CD4-positive, alpha-beta T cell treated with Interleukin-2 at 100 ng/mL for 4 hours (primary cell): ENCODE measurements at places on chromosomes 3 and 15.

DNA sequence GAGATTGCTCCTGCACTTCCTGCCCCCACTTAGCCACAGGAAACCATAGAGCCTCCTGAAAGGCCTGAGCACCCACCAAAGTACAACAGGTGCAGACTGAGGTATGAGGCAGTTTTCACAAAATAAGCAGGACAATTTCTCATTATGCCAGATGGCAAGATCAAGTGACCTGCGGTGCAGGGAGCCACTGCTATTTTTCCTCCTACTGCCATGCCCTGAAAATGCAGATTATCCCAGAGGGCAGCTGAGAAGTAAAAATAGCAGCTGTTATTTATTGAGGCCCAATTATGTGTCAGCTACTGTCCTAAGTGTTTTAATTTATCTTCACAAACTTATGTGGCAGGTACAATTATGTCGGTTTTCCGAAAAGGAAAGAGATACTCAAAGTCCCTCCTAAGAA, 209.5 kb upstream of the ST8SIA2 start:
- DNase-seq = no peak

GRCh38 chr15:86375733-86376280, 296.1 kb downstream of the AGBL1 start:
- DNase-seq = no peak

DNA sequence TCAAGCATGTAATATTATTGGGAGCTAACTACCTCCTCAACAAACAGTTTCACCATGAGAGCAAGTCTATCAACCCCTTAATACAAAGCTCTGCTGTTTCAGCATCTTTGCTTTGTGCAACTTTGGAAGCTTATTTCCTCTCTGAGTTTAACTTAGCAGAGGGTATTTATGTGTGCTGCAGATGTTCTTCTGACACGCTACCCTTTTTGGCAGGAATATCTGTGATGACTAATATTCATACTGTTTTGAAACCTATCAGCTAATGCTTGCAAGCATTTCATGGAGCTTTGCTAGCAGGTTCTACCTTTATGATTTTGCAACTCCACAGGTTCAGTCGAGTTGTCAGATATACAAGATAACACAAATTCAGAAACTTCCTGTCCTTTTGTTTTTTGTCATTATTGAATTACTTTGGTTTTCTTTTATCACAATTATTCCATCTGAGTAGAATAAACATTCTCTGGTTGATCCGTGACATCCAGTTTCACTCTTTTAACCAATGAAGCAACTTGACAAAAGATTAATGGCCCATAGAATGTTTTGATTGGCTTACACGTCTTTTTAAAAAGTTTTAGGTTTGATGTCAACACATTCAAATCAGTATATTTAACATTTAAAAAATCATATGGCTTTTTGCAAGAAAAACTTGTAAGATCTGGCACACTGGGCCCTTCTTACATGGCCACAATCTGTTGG, 1.7 kb upstream of the SLC9A9 start:
- peak; percentile 25 for DNase-seq

DNA sequence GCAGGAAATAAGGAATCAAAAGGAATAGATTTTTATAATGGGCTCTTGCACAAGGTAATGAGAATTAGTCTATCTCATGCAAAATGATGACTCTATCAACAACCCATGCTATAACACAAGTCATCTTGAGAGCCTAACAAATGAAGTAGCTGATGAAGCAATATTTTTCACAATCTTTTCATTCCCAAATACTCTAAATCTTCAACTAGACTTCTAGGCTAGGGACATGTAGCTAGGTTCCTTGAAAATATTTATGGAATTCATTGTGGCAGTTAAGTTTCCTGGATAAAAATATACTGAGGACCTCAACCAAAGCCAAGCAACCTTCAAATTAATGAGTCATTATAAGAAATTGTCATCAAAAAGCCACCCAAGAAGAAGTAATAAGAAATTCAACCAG, 55.4 kb downstream of the DCBLD2 start:
- no peak for DNase-seq

GRCh38 chr3:117603097-117603496, 893.5 kb downstream of the TUSC7 start:
- no peak for DNase-seq

DNA sequence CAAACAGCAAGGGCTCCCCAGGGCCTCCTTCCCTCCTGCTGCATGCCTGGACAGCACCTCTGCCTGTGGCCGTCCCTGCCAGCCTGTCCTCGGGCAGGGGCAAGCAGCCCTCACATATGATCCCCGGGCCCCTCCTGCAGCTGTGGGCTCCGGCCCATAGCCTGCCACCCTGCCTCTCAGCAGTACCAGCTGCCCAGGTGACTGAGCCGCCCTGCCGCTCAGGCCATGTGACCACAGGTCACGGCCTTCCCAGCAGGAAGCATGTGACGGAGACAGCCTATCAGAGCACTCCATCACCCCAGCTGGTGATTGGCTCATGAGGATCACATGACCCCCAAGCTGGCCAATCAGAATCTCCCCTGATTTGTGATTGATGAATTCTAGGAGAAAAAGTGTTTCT, 23.9 kb downstream of the ALDH1L1 start:
- DNase-seq = no peak

- DNase-seq = no peak
Measured at GRCh38 chr3:65702202-65702601, 336.5 kb downstream of the MAGI1 start.

- no peak for DNase-seq
Measured at GRCh38 chr15:81473177-81473576, 99.2 kb upstream of the TMC3 start.

DNA sequence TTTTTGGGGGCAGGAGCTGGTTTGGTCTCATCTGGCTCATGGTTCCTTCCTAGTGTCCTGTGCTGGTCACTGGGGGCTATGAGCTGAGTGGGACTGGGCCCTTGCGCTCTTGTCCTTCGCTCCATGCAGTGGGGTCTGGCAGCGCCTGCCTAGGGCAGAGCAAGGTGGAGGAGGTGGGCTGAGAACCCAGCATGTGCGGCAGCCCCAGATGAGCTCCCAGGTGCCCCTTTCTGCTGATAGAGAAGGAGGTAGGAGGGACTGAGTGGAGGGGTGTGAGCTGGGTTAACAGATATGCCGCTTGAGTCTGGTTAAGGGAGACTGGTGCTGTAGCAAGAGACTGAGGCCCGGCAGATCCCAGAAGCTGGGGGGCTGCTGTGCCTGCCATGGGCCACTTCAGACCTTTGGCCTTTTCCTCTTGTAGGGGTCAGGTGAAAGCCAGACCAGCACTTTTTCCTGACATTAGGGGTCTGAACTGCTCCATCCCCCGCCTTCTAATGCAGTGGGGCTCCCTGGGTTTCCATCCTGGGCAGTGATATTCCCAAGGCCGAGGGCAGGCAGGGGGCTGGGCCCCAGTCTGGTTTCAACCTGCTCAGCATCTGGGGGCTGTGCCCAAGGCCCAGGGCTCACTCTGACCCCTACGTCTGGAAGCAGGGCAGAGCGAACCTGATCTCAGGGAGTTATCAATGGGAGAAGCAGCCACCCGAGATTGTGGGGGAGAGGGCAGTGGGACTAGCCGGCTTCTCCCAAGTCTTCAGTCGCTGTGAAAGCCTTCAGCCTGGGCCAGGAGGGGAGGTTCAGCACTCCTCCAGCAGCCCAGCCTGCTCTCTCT, 62.9 kb upstream of the PRR23C start:
- DNase-seq = no peak
